ENCODE measurements at places on chromosomes 16 and 17.

DNA sequence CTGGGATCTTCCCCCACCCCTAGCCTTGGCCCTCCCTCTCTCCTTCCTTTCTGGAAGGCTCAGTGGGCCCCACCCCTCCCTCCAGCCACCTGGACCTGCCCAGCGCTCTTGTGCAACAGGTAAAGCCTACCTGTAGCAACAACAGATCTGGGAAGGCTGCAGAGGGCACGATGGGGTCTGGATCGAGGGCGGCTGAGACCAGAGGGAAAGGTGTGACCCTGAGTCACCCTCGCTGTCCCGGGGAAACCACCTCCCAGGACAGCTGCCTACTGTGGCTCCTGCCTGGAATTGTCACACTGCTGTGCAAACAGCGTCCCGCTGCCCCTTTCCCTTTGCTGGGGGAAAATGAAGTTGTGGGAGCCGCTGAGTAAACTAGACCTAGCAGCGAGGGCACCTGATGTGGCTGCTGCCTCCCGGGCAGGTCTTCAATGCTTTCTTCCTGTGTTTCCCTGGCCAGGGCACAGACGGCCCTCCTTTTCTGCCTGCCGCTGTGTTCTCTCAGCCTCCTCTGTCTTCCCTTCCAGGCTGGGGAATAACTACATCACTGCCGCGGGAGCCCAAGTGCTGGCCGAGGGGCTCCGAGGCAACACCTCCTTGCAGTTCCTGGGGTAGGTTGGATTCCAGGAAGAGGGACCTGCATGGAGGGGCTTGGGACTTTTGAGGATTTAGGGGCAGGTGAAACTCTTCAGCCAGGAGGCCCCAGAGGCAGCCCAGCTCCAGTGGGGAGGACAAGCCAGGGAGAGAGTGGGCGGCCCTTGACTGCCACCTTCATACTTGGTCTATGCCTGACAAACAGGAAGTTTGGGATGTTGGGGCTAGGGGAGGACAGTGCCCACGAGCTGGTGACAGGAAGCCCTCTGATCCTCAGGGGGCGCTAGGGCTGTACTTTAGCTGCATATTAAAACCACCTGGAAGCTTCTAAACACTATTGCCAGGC is 22.2 kb upstream of the CYLD start:
- DNase-seq: no peak

DNA sequence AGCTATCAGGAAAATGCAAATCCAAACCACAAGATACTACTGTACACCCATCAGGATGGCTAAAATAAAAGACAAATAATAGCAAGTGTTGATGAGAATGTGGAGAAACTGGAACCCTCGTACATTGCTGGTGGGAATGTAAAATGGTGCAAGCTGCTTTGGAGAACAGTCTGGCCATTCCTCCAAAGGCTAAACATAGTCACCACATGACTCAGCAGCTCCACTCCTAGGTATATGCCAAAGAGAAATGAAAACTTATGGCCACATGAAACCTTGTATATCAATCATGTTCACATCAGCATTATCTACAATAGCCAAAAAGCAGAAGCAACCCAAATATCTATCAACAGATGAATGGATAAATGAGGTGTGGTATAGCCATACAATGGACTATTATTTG is 28.5 kb downstream of the VAC14 start:
- no peak for DNase-seq

DNA sequence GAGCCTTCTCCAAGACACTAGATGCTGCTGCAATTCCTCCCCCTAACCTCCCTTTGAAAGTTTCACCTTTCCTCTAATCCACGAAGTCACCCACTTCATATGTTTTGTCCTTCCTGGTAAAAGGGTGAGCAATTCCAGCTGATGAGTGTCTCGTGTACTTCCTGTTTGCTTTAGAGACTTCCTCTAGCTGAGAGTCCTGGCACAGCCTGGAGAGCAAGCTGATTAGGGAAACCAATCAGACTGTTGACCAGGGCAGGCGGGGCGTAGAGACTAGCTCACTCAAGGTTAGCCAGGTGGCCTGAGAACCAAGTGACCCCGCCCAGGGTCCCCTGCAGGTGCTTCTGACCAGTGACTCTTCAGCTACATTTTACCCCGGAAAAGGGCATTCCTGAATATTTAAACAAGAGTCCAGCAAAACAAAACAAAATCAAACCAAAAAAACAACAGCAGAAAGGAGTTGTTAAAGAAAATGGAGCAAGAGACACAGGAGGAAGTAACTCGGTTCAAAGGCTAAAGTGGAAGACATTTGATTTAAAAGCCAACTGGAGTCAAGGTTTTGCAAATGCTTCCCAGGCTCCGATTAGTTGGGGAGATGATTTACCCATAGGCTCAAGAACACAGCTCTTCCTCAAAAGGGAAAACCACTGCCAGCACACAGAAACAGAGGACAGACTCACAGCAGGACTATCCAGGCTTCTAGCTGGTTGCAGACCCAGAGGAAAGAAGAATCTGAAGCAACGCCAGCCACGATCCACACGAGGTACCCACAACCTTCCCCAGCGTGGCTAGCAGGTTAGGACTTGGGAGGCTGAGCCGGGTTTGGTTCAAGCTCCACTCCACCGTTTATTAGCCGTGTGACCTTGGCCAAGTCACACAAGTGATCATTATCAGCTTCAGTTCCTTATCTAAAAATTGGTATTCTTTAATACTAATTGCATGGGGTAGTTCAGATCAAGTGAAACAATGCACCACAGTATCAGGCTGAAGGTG is 13.4 kb downstream of the HSPB9 start:
- DNase-seq: no peak

GRCh38 chr17:9231449-9232154 is 210.3 kb downstream of the NTN1 start:
- no peak for DNase-seq

- no peak for DNase-seq
Observed at GRCh38 chr17:71821511-71821910, 299.3 kb upstream of the SOX9 start.

- no peak for DNase-seq
Observed at GRCh38 chr17:19759568-19760549, 11.8 kb upstream of the ALDH3A1 start.

- DNase-seq: no peak
Observed at GRCh38 chr16:67962135-67962534, 6.3 kb downstream of the SLC12A4 start.

GRCh38 chr16:2004795-2005517 is 4.7 kb downstream of the ZNF598 start:
- no peak for DNase-seq

DNA sequence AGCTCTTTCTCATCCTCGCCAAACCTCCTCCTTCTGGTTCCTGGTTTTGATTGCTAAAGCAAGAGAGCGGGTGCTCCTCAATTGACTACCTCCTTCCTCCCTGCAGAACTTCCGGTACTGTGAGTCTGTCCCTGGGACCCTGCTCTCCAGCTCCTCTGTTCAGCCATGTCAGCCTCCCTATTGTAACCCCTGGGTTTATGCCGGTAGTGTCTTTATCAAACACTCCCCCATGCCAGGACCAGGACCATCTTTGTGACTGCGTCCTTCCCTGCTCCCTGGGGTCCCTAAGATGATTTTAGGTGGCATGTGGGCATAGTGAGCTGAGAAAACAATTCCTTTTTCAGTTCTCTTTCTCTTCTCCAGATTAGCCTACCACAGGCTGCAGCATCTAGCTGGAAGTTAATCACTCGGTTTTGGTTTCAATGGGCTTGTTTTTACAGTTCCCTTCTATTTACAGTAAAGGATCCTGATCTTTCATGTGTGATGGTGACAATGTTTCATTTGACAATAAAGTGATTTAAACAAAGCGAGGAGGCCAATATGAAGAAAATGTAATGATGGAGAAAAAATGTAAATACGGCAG is 27.7 kb upstream of the IL21R start:
- no peak for DNase-seq

GRCh38 chr17:5429191-5429887 is 9.4 kb downstream of the RPAIN start:
- DNase-seq: no peak

- DNase-seq: no peak
Observed at GRCh38 chr16:65306300-65306699, 184.4 kb upstream of the CDH11 start.

DNA sequence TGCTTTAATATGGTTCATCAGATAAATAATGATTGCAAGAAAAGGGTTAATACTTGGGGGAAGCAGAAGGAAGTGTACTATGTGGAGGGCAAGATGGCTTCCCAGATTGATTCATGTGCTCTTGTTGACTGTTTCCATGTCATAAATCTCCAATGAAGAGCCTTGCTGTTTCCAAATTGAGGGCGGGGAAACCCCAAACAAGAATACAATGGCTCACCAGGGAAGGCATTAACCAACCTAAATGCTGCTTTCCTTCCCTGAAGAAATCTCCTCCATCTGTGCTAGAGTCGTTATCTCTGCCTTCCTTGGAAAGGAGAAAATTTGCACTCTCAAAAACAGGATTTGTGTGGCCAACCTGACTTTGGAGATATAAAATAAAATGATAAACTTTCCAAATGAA is 28.0 kb upstream of the CDH13 start:
- DNase-seq: no peak

DNA sequence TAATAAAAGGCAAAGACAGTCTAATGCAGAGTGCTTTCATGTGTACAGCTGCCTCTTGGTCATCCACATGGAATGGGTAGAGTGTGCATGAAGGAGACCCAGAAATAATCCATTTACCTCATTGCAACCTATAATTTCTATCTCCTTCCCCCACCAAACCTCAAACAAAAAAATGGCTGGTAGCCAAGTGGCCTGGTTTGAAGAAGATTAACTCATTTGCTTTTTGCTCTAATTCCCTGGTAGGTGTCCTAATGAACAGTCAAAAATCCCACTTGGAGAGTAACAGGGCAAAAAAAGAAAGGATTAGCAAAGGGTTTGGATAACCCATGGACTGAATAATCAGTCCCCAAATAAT is 13.0 kb upstream of the LYRM9 start:
- no peak for DNase-seq

GRCh38 chr16:69727916-69728270 is 1.5 kb upstream of the NQO1 start:
- no peak for DNase-seq

- no peak for DNase-seq
Observed at GRCh38 chr17:58310511-58311428, 17.8 kb downstream of the TSPOAP1 start.

DNA sequence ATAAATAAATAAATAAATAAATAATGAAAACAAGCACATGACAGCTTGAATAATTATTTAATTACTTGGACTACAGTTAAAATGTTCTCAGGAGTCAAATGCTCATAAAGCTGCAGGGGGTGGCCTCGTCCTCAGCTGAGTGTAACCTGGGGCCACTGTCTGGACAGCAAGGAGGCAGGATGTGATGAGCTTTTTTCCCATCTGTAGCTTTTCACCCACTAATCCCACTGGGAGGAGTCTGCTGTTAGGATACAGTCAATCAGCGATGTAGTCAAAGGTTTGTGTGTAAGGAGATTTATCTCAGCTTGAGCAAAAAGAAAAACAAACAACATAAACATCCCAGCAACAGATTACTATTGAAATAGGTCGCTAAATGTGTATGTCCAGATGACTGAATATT is 22.5 kb downstream of the ZCCHC14 start:
- no peak for DNase-seq

DNA sequence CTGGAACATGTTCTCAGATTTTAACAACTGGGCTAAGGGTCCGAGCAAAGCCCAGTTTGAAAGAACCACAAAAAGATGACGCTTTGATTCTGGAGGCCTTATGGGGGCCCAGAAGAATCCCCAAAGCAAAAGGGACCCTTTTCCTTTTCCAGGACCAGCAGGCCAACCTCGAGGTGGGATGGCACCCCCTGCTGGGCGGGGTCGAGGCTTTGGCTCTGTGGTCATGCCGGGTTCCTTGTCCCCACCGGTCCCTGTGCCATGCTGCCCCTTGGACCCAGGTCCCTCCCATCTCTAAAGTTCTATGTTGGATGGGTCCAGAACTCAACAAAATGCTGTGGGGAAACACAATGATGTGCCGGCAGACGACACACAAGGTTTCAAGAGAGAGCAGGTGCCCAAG is 30.9 kb downstream of the TMEM204 start:
- DNase-seq: no peak

DNA sequence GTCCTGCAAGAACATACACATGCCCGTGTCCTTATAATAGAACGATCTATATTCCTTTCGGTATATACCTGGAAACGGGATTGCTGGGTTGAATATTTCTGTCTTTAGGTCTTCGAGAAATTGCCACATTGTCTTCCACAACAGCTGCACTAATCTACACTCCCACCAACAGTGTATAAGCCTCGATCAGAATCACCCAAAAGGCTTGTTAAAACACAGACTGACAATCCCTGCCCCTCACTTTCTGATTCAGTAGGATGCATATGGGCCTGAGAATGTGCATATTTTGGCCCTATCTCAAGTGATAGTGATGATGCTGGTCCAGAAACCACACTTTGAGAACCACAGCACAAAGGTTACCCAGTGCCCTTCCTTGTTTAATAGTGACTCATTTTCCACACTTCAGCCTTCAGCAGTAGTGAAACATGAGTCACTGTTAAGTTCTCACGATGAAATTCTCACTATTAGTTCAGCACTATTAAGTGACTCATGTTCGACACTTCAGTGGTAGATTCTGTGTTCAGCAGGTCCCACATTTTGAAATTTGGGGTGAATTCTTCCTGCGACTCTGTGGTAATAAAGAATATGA is 215.6 kb downstream of the GRIN2A start:
- DNase-seq: no peak

DNA sequence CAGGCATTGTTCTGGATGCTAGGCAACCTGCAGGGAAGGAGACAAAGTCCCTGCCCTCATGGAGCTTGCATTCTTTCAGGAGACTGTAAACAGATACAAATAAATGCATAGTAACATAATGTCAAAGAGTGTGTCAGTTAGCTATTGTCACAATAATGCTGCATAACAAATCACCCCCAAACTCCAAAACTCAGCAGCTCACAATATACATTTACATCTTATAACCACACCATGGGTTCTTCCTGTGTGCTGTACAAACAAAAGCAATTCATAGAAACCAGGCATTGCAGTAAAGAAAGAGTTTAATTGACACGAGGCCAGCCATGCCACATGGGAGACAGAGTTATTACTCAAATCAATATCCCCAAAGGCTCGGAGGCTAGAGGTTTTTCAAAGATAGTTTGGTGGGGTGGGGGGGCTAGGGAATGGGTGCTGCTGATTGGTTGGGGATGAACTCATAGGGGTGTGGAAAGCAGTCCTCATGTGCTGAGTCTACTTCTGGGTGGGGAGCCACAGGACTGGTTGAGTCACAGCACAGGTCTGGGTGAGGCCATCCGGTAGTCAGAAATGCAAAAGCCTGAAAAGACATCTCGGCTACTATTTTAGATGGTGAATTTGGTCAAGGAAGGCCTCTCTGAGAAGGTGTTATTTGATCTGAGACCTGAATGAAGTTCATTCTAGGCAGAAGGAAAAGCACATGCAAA is 79.0 kb downstream of the GPRC5B start:
- DNase-seq: no peak

DNA sequence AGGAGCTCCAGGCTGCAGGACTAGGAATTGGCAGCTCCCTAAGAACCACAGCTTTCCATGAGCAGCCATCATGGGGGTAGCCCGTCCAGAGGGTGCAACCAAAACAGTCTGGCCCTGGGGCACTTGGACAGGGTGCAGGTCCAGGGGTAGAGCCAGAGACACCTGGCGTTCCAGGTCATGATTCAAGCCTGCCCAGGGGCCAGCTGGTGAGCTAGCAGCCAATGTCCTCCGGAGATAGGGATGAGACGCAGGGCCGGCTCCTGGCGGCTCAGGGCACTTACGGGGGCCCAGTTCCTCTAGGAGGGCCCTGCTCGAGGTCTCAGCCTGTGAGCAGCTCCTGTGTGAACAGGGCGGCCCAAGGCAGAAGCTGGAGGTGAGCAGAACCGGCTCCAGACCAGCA is 22.1 kb downstream of the PIEZO1 start:
- no peak for DNase-seq

GRCh38 chr16:12613131-12613991 is 190.3 kb downstream of the CPPED1 start:
- peak; percentile 26 for DNase-seq

GRCh38 chr17:15926039-15926740 is 18.7 kb upstream of the ADORA2B start:
- DNase-seq: no peak
